ENCODE measurements at places on chromosomes 5 and 9. TPM values are rescaled to one million over a fixed set of nuclear protein-coding genes. Genes with fewer than 3 reads are reported as not detected.

ANKRD31 gene
- 0.30 TPM for total RNA-seq

PNPLA7 gene
- total RNA-seq, result 1.8 TPM

WWC1 gene
- total RNA-seq, result 52.6 TPM

FIBCD1 gene
- 26.1 TPM for total RNA-seq

FGF1 gene
- not detected for total RNA-seq

MSH3 gene
- 4.9 TPM for total RNA-seq

SPINK9 gene
- not detected for total RNA-seq

IGFBPL1 gene
- total RNA-seq, result not detected

DDX4 gene
- total RNA-seq, result not detected

FRMPD1 gene
- total RNA-seq, result 0.52 TPM

GRCh38 chr5:14914623-14915260 lies 43.2 kb upstream of the ANKH start:
- no peaks in the 10 kb centered on the region for H3K4me1 ChIP-seq
- no peaks in the 10 kb centered on the region for H3K36me3 ChIP-seq
- H3K4me3 ChIP-seq, result no peak overlapping the region

DNA sequence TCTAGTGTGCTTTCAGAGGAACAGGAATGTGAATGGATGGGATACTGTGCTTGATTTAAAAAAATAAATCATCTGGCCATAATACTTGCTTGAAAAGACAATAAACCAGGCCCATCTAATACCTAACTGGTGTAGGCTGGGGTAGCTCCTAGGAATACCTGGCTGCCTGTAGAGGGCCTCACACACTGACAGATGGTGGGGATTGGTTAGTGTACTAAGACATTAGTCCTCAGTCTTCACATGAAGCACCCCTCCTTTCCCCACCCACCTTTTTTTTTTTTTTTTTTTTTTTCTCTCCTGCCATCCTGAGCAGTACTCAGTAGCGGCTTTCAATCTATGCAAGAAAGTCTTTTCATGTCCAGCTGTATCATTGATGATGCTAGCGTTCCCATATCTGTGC lies 130.5 kb downstream of the ADGRV1 start:
- no peaks in the 10 kb centered on the region for H3K27me3 ChIP-seq
- no peaks in the 10 kb centered on the region for H3K36me3 ChIP-seq
- no peak for DNase-seq
- no peak overlapping the region for H3K4me3 ChIP-seq

DNA sequence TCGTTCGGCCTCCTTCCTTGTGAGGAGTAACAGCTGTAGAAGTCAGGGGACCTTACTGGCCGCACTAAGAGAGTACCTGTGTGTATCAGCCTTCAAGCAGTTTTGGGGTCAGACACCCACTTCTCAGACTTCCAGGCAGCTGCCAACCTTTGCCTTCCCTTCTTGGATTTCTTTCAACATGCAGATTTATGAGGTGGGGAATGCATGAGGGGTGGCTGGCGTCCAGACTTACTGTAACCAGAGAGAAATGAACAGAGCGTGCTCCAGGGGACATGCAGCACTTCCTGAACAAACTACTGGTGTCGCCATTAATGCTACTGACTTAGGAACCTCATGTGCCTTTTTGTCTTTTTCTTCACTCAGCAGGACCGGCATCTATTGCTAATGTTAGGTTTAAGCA lies 46.7 kb downstream of the INSYN2B start:
- no peaks in the 10 kb centered on the region for H3K4me1 ChIP-seq
- no peak overlapping the region for H3K4me3 ChIP-seq
- no peak overlapping the region for H3K27ac ChIP-seq
- no peak for DNase-seq

DNA sequence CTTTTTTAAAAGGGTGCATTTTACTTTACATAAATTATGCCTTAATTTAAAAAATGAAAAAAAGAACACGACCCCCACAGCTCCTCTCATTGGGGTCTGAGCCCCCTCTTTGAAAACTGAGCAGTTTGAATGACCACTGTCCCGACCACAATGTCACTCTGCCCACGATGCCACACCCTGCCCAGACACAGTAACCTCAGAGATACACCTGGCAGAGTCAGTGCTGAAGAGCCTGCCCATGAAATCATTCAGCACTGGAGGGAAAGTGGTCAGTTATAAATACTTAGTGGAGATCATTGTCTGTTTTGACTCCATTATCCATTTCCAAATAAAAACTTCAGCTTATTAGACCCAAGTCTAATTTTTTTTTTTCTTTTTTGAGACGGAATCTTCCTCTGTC lies 49.3 kb downstream of the DNAJC21 start:
- H3K4me3 ChIP-seq, result no peak overlapping the region
- DNase-seq, result no peak
- no peaks in the 10 kb centered on the region for H3K4me1 ChIP-seq
- H3K27ac ChIP-seq, result no peak overlapping the region
- H3K27me3 ChIP-seq, result no peaks in the 10 kb centered on the region

- H3K4me3 ChIP-seq, result peak overlapping the region; percentile 100
- no peaks in the 10 kb centered on the region for H3K27me3 ChIP-seq
- peaks cover 4% of the 10 kb centered on the region for H3K36me3 ChIP-seq
- DNase-seq, result no peak
- H3K4me1 ChIP-seq, result peaks cover 10% of the 10 kb centered on the region
Observed at GRCh38 chr9:114588210-114588609, 641 bp downstream of the ATP6V1G1 start.

DNA sequence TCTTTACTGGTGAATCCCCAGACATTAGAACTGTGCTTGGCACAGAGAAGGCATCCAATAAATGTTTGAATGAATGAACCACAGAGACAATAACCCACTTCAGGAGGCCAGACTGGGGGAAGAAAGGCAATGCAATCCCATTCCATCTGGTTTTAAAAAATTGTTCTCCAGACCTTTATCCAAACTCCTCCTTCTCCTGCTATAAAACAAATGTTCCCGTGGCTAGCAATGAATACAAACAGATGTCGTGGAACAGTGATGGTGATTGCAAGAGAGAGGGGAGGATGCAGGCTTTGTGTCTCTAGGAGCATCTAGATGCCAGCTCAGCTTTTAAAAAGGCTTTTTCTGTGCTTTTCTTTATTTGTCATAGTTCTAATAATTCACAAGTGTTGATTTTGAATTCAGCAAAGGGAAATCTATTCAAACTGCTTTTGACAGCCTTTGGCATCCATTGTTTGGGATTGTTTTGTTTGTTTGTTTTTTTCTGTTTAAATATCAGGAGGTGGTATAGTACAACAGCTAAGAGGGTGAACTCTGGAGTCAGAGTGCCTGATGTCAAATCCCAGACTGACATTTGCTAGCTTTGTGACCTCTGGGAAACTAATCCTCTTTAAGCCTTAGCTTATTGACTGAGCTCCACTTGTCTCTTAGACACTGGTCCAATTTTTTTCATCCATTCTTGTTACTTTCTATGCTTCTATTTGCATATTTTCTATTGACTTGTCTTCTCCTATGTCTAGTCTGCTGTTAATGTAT lies 59.1 kb downstream of the TNFSF15 start:
- H3K4me3 ChIP-seq, result no peak overlapping the region
- H3K4me1 ChIP-seq, result no peaks in the 10 kb centered on the region

DNA sequence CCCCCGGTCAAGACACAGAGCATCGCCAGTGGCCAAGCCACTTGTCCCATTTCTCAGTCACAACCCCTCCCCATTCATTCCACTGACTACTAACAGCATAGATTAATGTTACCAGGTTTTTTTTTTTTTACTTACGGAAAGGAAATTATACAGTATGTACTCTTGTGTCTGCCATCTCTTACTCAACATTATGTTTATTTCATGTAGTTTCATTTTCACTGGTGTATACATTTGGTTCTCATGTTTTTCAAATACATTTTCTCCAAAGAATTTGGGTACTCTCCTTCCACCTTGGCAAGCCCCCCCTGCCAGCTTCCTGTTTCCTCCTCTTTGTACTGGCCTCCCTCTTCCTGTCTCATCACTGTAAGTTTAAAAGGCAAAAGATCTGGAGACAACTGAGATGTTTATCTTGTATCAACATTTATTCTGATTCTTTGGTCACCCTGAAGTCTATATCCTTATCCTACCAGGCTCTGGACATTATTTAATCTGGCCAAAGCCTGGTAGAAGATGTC lies 207.3 kb downstream of the SAXO1 start:
- H3K36me3 ChIP-seq, result no peaks in the 10 kb centered on the region
- H3K4me3 ChIP-seq, result no peak overlapping the region
- peaks cover 13% of the 10 kb centered on the region for H3K27me3 ChIP-seq
- peaks cover 5% of the 10 kb centered on the region for H3K4me1 ChIP-seq

DNA sequence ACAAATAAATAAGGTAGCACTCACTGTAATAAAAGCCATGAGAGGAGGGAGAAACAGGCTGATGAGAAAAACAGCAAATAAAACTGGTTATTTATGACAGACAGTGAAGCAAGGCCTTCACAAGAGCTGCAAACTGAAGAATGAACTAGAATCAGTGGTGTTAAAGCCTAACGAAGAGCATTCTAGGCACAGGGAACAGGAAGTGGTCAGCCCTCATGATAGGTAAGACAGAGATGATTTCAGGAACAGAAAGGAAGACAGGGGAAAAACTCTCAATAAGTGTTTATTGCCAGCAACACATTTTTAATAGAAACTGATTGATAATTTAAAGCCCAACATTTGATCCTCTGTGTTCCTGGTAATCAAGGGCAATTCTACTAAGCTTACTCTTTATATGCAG lies 124.5 kb downstream of the EDIL3 start:
- H3K36me3 ChIP-seq, result no peaks in the 10 kb centered on the region
- no peak overlapping the region for H3K4me3 ChIP-seq
- no peak for DNase-seq
- no peaks in the 10 kb centered on the region for H3K27me3 ChIP-seq

DNA sequence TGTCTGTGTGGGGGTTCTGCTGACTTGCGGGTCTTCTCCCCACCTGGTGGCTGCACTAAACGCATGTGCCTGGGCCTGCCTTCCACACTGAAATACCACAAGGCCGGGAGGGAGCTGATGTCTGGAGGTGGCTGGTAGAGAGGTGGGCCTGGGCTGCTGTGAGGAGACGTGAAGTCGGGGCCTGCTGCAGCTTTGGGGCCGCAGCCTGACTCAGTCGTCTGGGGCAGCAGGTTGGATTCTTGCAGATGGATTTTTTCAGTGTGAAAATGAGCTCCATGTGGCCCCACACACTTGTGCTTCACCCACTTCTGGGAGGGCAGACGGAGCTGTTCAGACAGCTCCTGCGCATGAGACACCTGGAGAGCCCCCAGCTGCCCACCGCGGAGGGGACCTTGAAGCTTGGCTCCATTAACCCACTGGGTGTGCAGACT lies 29.3 kb downstream of the COL5A1 start:
- DNase-seq, result no peak
- H3K27me3 ChIP-seq, result peaks cover 24% of the 10 kb centered on the region
- H3K4me1 ChIP-seq, result peaks cover 2% of the 10 kb centered on the region
- H3K36me3 ChIP-seq, result no peaks in the 10 kb centered on the region
- H3K27ac ChIP-seq, result no peak overlapping the region

- no peaks in the 10 kb centered on the region for H3K4me1 ChIP-seq
- no peaks in the 10 kb centered on the region for H3K36me3 ChIP-seq
- H3K27me3 ChIP-seq, result no peaks in the 10 kb centered on the region
- no peak overlapping the region for H3K27ac ChIP-seq
- DNase-seq, result no peak
Observed at GRCh38 chr9:95494022-95494415, 22.8 kb downstream of the PTCH1 start.

- H3K27ac ChIP-seq, result no peak overlapping the region
- H3K4me3 ChIP-seq, result no peak overlapping the region
- H3K4me1 ChIP-seq, result no peaks in the 10 kb centered on the region
- H3K36me3 ChIP-seq, result no peaks in the 10 kb centered on the region
Observed at GRCh38 chr5:63648376-63648775, 313.9 kb downstream of the HTR1A start.

DNA sequence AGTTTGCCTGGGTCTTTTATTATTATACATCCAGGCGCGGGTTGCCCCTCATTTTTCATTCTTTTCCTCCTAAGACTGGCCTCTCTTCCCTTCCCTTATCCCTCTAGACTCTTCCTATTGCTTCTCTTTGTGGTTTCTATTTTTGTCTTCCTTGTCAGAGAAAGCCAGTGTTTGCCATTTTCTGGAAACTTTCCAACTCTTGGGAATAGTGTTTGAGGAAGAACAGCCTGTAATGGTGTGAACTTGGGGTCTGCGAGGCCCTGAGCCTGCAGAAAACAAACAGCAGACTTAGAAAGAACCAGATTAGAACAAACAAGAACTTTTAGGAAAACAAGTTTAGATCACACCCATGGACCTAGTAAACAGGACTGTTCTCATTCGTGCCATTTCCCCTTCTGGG lies 15.5 kb downstream of the PRKACG start:
- no peak overlapping the region for H3K4me3 ChIP-seq
- no peak overlapping the region for H3K27ac ChIP-seq
- no peak for DNase-seq
- no peaks in the 10 kb centered on the region for H3K4me1 ChIP-seq
- 0 out of 2 replicates have a peak, but pooled peaks cover 7% of the 10 kb centered on the region for H3K27me3 ChIP-seq

DNA sequence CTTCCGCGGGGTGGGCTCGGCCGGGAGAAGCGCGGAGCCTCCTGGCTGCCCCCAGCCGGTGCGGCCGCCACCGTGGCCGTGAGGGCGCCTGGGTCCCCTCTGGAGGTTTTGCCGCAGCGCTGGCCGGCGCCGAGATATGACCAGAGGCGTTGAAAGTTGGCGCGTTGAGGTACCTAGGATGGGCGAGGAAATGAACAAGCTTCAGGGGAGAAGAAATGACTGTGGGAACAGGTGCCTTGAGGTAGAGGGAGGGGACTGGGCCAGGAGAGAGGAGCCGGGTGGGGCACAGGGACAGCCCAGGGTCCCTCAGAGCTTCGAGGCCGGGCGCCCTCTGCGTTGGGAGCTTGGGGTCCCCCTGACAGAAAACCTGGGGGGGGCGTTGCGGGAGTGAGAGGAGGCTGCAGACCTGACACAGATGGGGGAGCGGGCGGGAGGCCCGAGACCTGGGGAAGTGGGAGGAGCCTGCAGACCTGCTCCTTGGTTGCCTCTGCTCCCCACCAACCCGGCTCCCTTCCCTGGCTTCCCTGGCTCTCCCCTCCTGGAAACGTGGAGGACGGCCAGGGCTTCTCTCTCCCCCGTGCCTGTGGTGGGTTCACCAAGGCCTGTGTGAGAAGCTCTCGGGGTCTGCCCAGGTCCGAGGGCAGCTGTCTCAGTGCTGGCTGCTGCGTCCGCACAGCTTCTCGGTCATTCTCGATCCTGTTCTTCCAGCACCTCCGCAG lies 14.2 kb downstream of the RABL6 start:
- no peaks in the 10 kb centered on the region for H3K27me3 ChIP-seq
- no peak overlapping the region for H3K4me3 ChIP-seq
- H3K27ac ChIP-seq, result no peak overlapping the region
- H3K36me3 ChIP-seq, result no peaks in the 10 kb centered on the region
- no peak for DNase-seq
- H3K4me1 ChIP-seq, result no peaks in the 10 kb centered on the region

GRCh38 chr5:151026088-151026487 lies 5.7 kb downstream of the GPX3 start:
- no peaks in the 10 kb centered on the region for H3K36me3 ChIP-seq
- H3K27me3 ChIP-seq, result no peaks in the 10 kb centered on the region
- no peaks in the 10 kb centered on the region for H3K4me1 ChIP-seq
- DNase-seq, result no peak
- H3K27ac ChIP-seq, result no peak overlapping the region

- no peaks in the 10 kb centered on the region for H3K36me3 ChIP-seq
- no peaks in the 10 kb centered on the region for H3K27me3 ChIP-seq
- DNase-seq, result no peak
- no peak overlapping the region for H3K27ac ChIP-seq
- H3K4me1 ChIP-seq, result no peaks in the 10 kb centered on the region
Observed at GRCh38 chr5:3010953-3011763, 259.7 kb upstream of the IRX2 start.

Measured in HCT116 (cell line).